Stimulated activated CD4-positive, alpha-beta T cell treated with anti-CD3 and anti-CD28 coated beads, Interleukin-1b, Interleukin-23, amount 100 ng/mL, for 24 hours (primary cell): ENCODE measurements at places on chromosomes 4 and X.

DNA sequence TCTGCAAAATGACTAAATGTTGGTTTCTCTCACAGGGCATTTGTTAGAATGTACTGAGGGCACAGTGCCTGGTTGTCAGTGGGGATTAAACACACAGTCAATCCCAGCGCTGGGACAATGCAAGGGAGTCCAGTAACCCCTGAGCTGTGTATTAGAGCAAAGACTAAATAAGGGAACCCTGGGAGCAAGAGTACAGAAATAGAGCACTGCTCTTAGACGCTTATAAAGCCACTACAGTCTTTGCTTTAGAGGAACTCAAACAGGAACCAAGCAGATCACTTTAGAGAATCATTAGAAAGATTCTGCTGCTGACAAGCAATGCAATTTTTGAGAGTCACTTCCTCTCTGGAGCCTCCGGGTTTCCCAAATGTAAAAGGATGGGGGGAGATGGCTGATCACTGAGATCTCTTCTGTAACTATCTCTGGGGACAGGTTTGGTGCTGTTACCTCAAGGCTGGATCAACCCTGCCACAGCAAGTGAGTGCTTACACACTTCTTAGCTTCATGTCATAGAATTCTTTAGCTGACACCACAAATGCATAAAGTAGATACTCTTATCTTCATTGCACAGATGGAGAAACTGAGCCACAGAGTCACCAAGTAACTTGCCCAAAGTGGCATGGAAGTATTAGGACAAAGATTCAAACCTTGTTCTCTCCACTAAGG lies 137.8 kb upstream of the CPEB2 start:
- DNase-seq, result no peak

- DNase-seq, result no peak
Observed at GRCh38 chrX:9488586-9488985, 23.7 kb downstream of the TBL1X start.

DNA sequence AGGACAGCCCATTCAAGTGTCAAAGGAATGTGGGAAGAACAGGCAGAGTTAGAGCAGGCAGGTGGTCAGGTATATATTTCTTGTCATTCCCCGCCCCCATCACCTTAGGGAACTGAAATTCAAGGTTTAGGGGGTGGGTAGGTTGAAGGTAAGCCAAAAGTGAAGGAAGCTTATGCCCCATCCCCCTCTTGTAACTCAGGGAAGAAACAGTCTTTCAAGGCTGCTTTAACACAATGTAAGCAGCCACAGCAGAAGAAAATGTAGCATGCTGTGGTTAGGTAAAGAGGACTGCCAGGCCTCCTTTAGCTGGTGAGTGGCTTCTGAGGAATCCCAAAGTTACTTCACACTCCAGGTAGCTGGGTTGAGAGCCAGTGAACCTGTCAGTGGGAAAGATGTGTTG lies 122.3 kb downstream of the RS1 start:
- no peak for DNase-seq

- no peak for DNase-seq
Observed at GRCh38 chrX:133674726-133675470, 259.6 kb upstream of the GPC4 start.

- no peak for DNase-seq
Observed at GRCh38 chr4:139656614-139657486, 8.8 kb upstream of the MGST2 start.

DNA sequence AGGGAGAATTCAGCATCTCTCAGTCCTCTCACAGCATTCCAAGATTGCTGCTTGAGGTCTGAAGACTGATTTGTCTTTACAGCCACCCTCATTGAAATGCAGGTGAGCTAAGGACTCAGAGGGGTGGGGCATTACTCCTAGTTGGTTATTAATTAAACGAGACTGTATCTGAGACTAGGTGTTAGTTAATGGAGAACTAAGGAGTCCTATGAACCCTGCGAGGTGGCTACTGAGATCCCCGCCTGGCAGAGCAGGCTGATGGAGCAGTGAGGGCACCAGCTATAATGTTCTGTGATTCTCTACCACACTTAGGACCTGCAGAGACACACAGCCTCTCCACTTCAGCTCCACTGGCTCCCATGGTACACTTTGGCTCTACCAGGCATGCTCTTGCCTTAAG lies 215.3 kb downstream of the MID1IP1 start:
- no peak for DNase-seq

GRCh38 chr4:188370777-188371176 lies 231.5 kb downstream of the TRIML1 start:
- DNase-seq, result no peak

GRCh38 chr4:93842601-93843252 lies 14.2 kb downstream of the ATOH1 start:
- no peak for DNase-seq

DNA sequence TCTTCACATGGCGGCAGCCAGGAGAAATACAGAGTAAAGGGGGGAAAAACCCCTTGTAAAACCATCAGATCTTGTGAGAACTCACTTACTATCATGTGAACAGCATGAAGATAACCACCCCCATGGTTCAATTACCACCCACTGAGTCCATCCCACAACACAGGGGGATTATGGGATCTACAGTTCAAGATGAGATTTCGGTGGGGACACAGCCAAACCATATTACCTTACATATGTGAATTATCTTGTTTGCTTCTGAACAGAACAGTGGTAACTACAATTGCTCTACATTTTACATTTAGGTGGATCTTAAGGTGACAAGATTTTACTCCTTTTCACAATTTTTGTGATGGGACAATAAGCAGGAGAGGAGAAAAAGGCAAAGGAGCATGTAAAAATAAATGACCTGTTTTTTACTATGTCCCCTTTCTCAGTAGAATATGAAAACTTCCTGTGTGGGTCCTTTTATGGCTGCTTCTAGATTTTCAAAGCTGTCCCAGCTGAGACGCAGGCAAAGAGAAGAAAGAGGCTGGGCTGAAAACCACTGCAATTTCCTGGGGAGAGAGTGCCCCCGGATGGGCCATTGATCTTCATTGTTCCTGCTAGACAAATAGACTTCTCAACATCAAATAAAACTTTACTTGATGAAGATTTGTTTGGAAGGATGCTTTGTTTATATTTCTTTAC lies 45.9 kb upstream of the PGM2 start:
- no peak for DNase-seq

DNA sequence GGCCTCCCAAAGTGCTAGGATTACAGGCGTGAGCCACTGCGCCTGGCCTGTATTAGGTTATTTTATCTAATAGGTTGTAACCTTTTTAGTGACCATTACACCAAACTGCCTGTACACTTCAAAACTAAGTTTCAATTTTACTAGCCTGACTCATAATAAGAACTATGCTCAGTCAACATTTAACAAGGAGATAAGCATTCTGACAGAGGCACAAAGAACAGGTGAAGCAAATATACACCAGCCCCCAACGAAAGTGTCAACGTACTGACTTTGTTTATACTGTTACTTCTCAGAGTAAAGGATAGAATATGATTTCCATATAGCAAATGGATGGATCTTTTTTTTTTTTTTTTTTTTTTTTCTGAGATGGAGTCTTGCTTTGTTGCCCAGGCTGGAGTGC lies 62.8 kb downstream of the SHISA3 start:
- no peak for DNase-seq

- no peak for DNase-seq
Observed at GRCh38 chr4:29066861-29067260, 1653.3 kb upstream of the PCDH7 start.

DNA sequence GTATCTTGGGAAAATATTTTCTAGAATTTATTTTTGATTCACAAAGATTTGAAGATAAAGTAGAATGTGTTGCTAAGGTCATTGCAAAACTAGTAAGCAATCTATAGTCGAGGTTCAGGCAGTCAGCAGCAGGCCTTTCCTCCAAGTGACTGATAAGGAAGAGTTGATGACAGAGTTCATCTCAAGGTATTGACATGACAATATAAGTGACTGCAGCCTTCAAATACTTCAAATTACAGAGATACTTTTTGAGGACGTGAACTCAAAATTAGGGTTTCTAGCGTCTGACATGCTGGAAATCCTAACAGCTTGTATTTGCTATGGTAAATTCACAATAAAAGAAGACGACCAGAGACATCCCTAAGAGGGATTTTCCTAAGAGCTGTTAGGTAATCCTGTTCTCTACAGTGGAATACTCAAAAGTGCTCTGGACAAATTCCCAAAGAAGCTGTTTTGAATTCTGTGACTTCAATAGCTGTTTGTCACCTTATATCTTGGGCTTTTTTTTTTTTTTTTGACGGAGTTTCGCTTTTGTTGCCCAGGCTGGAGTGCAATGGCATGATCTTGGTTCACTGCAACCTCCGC lies 7.4 kb downstream of the ARHGAP10 start:
- no peak for DNase-seq

DNA sequence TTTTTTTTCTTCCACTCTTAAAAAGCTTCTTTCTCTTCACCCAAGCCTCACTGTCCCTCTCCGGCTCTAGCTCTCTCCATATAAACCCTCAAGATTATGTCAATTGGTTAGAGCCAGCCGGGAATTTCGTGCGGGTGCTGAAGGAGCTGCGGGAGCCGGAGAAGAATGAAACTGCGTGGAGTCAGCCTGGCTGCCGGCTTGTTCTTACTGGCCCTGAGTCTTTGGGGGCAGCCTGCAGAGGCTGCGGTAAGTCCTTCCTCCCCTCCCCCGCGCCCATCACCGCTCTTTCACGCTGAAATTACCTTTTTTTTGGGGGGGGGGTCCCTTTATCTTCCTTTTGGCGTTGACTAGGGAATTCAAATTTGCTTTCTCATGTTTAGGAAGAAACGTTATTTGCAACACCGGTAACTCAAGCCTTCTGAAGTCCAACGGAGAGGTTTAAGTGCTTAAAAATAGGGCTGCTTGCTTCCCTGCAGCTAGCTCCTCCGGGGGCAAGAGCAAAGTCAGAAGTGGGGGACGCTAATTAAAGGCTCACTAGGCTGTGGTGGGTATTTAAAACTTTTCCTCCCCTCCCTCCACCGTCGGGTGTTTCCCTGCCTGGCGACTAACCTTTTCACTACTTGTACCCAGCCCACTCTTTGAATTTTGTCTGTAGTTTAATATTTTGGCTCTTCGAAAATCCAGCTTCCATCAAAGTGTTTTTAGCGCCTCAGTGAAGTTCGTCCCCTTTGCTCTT lies 491 bp downstream of the COL4A5 start:
- no peak for DNase-seq
